Lower lobe of right lung (tissue), 2 donors: ENCODE measurements at places on chromosomes 3 and 15.
A peak's percentile ranks its signal among the peaks of the same experiment; 100 is the strongest.

DNA sequence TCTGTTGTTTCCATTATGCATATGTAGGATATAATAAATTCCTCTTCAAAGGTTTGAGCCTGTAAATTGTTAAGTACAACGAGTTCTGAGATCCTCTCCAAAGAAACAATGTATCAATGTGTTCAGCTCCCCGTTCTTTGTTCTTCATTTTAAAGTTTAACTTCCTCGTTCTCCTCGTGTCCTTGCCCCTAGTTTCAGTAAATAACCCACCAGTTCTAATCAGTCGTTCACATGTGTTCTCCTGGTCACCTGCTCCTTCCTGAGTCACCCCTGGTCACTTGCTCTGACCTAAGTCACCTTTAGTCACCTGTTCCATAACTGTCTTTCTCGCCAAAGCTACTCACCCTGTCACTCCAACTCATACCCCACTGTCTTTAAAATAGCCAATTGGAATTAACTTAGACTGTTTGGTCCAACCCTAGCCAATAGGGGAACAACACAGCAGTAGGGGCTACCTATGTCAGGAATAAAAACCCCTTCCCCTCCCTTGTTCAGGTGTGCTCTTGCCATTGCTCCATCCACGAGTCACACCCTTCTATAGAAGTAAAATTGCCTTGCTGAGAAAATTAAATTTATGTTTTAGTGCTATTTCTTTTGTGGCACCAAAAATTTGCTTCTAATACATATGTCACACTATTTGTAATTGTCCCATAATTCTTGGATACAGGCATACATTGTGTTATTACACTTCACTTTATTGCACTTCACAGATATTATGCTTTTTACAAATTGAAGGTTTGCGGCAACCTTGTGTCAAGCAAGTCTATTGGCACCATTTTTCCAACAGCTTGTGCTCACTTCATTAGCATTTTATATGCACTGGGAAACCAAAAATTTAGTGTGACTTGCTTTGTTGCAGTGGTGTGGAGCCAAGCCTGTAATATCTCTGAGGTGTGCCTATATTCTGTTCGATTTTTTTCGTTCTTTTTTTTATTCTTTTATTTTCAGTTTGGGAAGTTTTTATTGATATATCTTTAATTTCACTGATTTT is 15.3 kb upstream of the MCF2L2 start:
- DNase-seq = no peak
- peaks cover 7% of the 10 kb centered on the region for H3K4me1 ChIP-seq
- H3K27me3 ChIP-seq = no peaks in the 10 kb centered on the region

DNA sequence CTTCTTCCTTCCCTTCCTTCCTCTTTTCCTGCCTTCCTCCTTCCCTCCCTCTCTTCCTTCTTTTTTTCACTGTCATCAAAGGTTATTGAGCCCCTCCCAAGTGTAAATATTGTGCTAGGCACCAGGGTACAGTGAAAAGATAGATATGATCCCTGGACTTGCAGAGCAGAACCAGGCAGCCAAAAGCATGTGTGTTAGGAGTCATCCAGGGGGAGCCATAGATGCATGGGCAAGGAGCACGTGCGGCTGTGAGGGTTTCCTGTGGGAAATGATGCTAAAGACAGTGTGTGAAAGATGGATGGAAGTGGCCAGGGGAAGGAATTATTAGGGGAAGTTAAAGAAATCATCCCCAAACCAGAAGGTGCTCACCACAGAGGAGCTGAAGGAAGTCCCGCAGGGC is 65.2 kb downstream of the NR2F2 start:
- no peak overlapping the region for H3K27ac ChIP-seq
- no peak overlapping the region for H3K4me3 ChIP-seq
- H3K4me1 ChIP-seq = no peaks in the 10 kb centered on the region
- DNase-seq = no peak
- H3K27me3 ChIP-seq = no peaks in the 10 kb centered on the region

GRCh38 chr3:122081543-122082247 is 26.5 kb downstream of the CD86 start:
- H3K4me1 ChIP-seq = peaks cover 11% of the 10 kb centered on the region
- no peak overlapping the region for H3K4me3 ChIP-seq
- no peak overlapping the region for H3K27ac ChIP-seq
- H3K27me3 ChIP-seq = no peaks in the 10 kb centered on the region

DNA sequence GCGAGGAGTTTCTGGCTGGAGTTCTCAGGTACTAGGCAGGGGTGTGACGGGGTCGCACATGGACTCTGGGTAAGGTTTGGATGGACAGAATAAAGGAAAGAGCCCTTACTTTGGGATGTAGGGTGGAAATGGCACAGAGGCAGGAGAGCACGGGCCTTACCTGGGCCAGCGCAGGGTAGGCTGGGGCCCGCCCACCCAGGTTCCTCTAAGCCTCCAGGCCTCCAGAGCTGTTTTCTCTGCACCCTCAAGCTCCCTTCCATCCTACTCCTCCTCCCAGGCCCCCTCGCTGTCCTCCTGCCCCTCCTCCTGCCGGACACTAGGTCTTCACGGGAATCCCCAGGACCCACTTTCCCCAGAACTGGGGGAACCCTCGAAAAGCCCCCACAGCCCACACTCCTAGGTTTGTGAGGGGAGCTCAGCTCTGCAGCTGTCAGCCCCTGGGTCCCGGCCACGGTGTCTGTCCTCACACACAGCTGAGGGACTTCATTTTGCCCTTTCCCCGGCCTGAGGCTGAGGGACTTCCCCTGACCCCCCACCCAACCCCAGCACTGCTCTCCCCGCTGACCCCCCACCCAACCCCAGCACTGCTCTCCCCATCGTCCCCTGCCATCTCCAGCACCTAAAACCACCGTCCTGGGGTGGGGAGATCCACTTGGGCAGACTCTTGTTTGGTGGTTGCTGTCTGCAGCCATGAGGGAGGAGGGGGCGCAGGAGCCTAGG is 53.0 kb upstream of the PCSK6 start:
- no peak overlapping the region for H3K4me3 ChIP-seq
- peaks cover 12% of the 10 kb centered on the region for H3K27me3 ChIP-seq
- no peak for DNase-seq
- no peaks in the 10 kb centered on the region for H3K36me3 ChIP-seq
- no peak overlapping the region for H3K27ac ChIP-seq

- no peak overlapping the region for H3K27ac ChIP-seq
- no peak for DNase-seq
- no peaks in the 10 kb centered on the region for H3K27me3 ChIP-seq
- peaks cover 9% of the 10 kb centered on the region for H3K4me1 ChIP-seq
- no peaks in the 10 kb centered on the region for H3K36me3 ChIP-seq
These were observed 92.0 kb downstream of the SNRK start for GRCh38 chr3:43378066-43378935.

- no peaks in the 10 kb centered on the region for H3K36me3 ChIP-seq
- no peak for DNase-seq
- no peak overlapping the region for H3K27ac ChIP-seq
- no peak overlapping the region for H3K4me3 ChIP-seq
- no peaks in the 10 kb centered on the region for H3K4me1 ChIP-seq
These were observed 331.4 kb upstream of the CCDC54 start for GRCh38 chr3:107045791-107046190.

GRCh38 chr3:41102053-41102556 is 97.2 kb upstream of the CTNNB1 start:
- H3K27me3 ChIP-seq = no peaks in the 10 kb centered on the region
- DNase-seq = no peak
- H3K27ac ChIP-seq = no peak overlapping the region
- no peaks in the 10 kb centered on the region for H3K4me1 ChIP-seq
- H3K36me3 ChIP-seq = no peaks in the 10 kb centered on the region

DNA sequence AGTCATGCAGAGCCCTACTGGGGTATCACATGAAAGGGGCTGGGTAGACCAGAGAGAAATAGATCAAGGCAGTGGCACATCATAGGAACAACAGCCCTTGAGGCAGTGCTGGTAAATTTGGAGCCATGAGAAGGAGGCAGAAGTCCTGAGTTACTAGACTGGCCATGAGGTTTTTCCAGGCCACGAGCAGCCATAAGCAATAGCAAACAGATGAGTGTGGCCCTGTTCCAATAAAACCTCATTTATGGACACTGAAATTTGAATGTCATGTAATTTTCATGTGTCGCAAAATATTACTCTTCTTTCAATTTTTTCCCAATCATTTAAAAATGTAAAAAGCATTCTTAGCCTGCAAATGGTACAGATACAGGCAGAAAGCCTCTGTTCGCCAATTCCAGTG is 28.1 kb upstream of the LRRN1 start:
- H3K27ac ChIP-seq = no peak overlapping the region
- no peaks in the 10 kb centered on the region for H3K36me3 ChIP-seq
- H3K4me3 ChIP-seq = no peak overlapping the region
- no peak for DNase-seq

DNA sequence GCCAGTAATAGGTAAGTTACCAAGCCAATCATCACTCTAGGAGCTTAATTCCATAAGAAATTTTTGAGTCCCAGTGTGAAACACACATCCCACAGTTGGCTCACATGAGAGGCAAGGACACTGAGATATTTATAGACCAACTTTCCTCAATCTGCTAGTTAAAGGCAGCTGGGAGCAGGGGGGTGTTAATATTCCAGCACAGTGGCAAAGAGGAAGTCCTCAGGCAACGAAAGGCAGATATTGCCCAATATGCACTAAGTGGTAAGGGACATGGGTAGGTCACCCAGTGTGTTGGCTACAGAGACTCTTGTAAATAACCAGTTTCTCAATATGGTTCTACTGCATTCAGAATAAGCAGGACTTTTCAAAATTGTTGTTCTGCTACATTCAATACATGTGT is 61.0 kb downstream of the TOP2B start:
- H3K4me1 ChIP-seq = peaks cover 10% of the 10 kb centered on the region
- H3K4me3 ChIP-seq = no peak overlapping the region
- no peak for DNase-seq
- H3K36me3 ChIP-seq = peaks cover 81% of the 10 kb centered on the region
- H3K27ac ChIP-seq = peak overlapping the region; percentile 24

DNA sequence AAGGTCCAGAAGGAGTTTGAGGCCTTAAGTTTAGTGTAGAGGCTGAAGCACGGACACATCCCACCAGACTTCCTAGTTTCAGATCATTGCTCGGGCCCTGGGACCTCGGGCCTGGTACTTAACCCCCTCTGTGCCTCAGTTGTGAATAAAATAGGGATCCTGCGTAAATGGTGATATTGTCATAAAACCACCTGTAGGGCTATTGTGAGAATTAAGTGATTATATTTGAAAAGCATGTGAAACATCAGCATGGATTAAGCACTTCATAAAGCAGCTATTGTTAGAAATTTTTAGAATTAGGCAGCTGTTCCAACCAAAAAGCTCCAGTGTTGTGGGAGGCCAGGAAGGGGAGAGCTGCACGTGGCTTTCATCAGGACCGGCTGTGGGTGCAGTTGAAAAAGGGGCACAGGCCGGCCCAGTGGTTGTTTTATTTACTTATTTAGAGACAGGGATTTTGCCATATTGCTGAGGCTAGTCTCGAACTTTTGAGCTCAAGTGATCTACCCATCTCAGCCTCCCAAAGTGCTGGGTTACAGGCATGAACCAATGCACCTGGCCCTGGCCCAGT is 4.4 kb downstream of the RCCD1 start:
- no peaks in the 10 kb centered on the region for H3K27me3 ChIP-seq
- no peak for DNase-seq
- H3K4me3 ChIP-seq = no peak overlapping the region
- peaks cover 37% of the 10 kb centered on the region for H3K36me3 ChIP-seq
- H3K4me1 ChIP-seq = peaks cover 31% of the 10 kb centered on the region

DNA sequence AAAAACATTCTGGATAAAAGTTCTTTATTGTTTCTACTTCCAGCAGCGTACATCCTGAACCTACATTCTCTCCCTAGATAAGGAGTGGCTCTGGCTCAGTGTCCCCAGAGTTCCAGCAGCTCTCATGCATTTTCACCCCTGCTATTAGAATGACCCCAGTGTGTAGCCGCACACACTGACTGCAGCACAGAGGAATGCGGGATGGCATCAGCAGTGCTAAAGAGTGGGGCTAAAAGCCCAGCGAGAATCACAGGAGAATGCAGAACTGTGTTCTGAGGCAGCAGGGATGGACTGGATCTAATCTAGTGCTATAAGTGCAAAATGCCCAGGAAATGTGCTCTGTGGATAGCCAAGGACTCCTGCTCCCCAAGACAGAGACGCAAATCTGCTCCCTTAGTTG is 66.4 kb upstream of the TJP1 start:
- H3K27me3 ChIP-seq = no peaks in the 10 kb centered on the region
- no peak for DNase-seq
- H3K4me3 ChIP-seq = no peak overlapping the region
- no peak overlapping the region for H3K27ac ChIP-seq
- H3K4me1 ChIP-seq = peaks cover 8% of the 10 kb centered on the region

- no peaks in the 10 kb centered on the region for H3K36me3 ChIP-seq
- DNase-seq = no peak
- no peak overlapping the region for H3K27ac ChIP-seq
These were observed 26.9 kb upstream of the ATOSA start for GRCh38 chr15:52706091-52706490.

GRCh38 chr3:43505351-43505750 is 116.5 kb downstream of the ANO10 start:
- no peaks in the 10 kb centered on the region for H3K36me3 ChIP-seq
- H3K4me3 ChIP-seq = no peak overlapping the region
- no peak for DNase-seq

DNA sequence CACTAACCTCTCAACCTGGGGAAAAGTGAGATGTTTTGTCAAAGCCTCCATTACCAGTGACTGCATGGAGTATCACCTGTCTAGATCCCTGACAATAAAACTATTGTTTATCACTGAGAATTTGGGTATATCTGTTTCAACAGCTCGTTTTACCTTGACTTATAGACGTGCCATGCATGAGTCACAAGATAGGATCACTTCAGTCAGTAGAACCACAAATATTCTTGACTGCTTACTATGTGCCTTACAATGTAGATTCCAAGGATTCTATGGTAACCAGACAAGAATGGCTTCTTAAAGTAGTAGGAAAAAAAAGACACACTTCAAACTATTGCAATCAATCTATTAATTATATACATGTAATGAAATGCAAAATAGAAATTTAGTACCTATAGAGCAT is 55.7 kb upstream of the GRM7 start:
- no peaks in the 10 kb centered on the region for H3K27me3 ChIP-seq
- DNase-seq = no peak
- no peaks in the 10 kb centered on the region for H3K36me3 ChIP-seq
- H3K4me1 ChIP-seq = no peaks in the 10 kb centered on the region
- no peak overlapping the region for H3K27ac ChIP-seq

GRCh38 chr15:95032156-95032555 is 800.8 kb downstream of the MCTP2 start:
- H3K27me3 ChIP-seq = no peaks in the 10 kb centered on the region
- H3K36me3 ChIP-seq = no peaks in the 10 kb centered on the region
- no peaks in the 10 kb centered on the region for H3K4me1 ChIP-seq
- no peak overlapping the region for H3K4me3 ChIP-seq
- DNase-seq = no peak

- H3K4me1 ChIP-seq = no peaks in the 10 kb centered on the region
- no peak overlapping the region for H3K4me3 ChIP-seq
- H3K36me3 ChIP-seq = no peaks in the 10 kb centered on the region
These were observed 74.6 kb downstream of the ATP8B4 start for GRCh38 chr15:50044406-50044805.

DNA sequence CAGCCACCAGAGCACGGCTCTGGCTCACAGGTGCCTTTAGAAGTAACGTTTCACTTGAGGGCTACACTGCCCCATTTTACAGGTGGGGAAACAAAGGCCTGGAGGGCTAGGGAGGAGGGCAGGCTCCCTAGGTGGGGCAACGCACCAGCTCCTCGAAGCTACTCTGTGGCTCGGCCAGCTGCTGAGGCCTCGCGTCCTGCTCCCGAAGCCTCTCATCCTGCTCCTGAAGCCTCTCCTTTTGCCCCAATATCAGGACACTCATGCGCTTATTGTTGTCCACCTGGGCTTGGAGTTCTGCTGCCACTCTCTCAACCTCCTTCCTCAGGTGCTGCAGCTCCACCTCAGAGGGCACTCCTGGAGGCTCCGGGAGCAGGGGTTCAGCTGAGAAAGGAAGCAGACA is 28.2 kb upstream of the OR4F6 start:
- no peaks in the 10 kb centered on the region for H3K36me3 ChIP-seq
- no peaks in the 10 kb centered on the region for H3K27me3 ChIP-seq
- no peaks in the 10 kb centered on the region for H3K4me1 ChIP-seq
- no peak overlapping the region for H3K27ac ChIP-seq
